Mesenteric fat pad (tissue), 1 donor: ENCODE measurements at places on chromosomes 16 and 17.

GRCh38 chr17:42686520-42687128, 4.3 kb downstream of the CNTNAP1 start:
- no peak for DNase-seq

DNA sequence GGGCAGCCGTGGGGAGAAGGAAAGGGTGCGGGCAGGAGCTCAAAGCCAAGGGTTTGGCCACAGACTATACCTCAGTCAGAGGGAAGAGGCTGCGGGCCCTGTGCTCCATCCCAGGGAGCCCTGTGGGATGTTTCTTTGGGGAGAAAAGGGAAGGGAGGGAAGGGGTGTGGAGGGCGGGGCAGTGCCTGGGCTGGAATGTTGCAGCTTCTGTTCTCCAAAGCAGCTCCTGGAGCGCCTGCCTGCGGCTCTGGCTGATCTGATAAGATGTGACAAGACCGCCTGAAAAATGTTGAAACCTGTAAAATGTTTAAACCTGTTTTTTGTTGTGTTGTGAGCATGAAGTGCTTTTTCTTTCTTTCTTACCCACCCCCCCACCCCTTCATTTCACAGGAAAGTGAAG, 32.8 kb downstream of the WNT3 start:
- DNase-seq, result no peak

DNA sequence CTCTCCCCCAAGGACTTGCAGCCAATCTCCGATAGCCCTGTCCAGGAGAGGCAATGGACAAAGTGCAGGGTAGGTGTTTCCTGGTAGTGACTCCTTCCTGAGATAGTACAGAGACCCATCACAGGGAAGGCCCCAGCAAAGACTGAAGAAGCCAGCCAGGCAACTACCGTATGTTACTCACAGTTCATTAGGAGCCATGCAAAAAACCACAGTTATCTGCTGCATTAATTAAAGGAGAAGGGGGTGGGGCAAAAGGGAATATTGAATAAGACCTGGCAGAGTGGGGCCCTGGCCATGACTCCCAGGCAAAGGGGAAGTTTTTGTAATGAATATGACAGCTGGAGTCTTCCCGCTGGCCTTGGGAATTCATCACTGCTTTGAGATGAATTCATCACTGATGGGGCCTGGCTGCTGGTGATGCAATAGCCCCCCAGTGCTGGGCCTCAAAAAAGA, 2.5 kb upstream of the SLC13A2 start:
- DNase-seq, result peak; percentile 67

- no peak for DNase-seq
Measured at GRCh38 chr16:82031116-82032084, 3.7 kb upstream of the HSD17B2 start.

- no peak for DNase-seq
Measured at GRCh38 chr17:13393841-13394710, 207.7 kb downstream of the HS3ST3A1 start.

- DNase-seq, result no peak
Measured at GRCh38 chr17:47719411-47720152, 13.5 kb upstream of the TBX21 start.

- peak; percentile 91 for DNase-seq
Measured at GRCh38 chr17:2337544-2338314, 428 bp downstream of the SGSM2 start.

DNA sequence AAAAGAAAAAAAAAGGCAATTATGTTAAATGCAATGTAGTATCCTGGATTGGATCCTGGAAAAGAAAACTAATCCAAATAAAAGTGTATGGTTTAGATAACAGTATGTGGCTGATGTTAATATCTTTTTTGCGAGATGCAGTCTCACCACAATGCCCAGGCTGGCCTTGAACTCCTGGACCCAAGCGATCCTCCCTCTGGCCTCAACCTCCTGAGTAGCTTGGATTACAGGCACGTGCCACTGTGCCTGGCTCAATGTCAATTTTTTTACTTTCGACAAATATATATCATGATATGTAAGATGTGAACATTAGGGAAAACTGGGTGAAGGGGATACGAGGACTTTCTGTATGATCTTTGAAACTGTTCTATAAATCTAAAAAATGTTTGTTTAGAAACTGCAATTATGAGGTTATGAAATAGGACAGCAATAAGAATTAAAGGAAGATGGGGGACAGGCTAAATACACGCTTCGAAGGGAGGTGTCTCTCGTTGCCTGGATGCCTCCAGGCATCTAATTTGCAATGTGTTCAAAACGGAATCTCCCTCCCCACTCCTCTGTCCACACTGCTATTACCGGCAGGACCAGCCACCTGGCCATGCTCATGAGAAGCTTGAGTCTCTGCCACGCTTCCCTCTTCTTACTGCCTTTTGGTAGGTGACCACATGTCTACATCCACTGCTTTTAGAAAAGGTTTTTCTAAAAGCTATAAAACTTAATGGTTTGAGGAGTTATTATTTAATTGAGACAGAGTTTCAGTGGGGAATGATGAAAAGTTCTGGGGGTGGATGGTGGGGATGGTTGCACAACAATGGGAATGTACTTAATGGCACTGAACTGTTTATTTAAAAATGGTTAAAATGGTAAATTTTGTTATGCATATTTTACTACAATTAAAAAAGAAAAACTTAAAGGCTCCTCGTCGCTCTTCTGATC, 15.2 kb downstream of the UBE2O start:
- no peak for DNase-seq
